Activated T-cell treated with anti-CD3 and anti-CD28 coated beads, Interleukin-2, amount 50 U/mL, for 48 hours (primary cell): ENCODE measurements at places on chromosomes 11 and 22.

GRCh38 chr22:37169406-37169805 is 18.6 kb downstream of the C1QTNF6 start:
- peak; percentile 15 for DNase-seq

DNA sequence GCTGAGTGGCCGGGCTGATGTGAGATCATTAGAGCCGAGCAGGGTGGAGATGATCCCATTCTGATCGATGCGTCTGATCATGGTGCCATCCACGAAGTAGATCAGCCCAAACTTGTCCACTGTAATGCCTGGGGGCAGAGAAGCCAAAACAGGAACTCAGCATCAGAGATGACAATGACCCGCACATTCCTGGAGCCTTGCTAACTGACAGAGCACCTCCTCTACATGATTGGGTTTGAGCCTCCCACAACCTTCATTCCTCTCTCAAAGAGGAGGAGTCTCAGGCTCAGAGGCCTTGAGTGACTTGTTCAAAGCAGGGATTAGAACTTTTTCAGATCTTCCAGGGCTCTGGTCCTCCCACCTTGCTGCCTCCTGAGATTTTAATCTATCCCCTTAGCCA is 133.7 kb upstream of the NARS2 start:
- no peak for DNase-seq

GRCh38 chr22:29344137-29344536 is 28.6 kb upstream of the RASL10A start:
- DNase-seq, result no peak

DNA sequence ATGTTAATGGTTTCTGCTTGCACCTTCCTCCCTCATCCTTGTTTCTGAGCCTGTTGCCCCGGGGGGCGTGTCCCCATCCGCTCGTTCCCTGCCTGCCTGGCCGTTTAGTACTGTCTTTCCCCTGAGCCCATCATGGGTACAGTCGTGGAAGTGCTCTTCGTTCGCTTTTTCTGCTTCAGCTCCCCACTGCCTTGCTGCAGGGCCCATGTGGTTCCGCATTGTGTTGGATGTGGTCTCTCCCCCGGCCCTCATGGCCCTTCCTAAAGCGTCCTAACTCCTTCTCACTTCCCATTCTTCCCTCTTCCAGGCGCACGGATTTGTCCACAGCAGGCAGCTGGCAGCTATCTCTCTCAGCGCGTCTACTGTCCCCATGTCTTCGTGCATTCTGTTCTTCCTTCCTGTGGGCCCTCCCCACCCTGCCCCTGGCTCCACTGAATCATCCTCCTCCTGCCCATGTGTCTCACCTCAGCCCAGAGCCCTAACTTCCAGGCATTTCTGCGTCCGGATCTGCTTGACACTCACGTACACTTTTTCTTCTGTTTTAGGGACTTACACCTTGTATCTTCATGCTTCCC is 98.1 kb downstream of the ZBTB16 start:
- DNase-seq, result no peak

DNA sequence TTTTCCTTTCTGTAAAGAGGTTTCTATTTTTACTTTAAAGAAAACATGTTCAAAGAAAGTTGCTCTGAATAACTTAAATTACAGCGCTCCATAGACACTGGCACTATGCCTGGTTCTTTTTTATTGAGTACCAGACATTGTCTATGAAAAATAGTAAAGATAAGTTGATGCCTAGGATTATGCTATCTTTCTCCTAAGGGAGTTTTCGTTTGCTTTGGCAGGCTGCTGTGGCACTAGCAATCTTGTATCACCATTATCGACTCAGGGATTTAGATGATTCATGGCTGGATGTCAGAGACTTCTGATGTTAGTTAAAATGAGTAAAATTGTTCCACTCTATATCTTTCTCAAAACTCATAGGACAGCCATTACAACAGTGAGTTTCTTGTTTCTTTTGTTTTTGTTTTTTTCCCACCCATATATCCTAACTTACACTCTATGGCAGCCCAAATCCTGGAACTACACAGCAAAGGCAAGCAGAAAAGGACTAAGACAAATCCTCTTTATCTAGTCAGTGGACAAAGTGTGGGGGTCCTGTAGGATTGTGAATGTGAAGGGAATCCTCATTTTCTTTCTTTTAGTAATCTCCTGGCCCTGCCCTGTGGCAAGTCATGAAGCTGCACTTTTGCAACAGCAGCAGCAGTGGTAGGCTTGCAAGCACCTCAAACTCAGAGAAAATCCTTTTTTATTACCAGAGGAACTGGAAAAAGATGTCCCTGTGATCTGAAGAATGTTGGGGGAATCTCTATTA is 20.7 kb downstream of the SLN start:
- DNase-seq, result no peak

GRCh38 chr11:113356203-113356602 is 31.4 kb upstream of the ANKK1 start:
- no peak for DNase-seq

DNA sequence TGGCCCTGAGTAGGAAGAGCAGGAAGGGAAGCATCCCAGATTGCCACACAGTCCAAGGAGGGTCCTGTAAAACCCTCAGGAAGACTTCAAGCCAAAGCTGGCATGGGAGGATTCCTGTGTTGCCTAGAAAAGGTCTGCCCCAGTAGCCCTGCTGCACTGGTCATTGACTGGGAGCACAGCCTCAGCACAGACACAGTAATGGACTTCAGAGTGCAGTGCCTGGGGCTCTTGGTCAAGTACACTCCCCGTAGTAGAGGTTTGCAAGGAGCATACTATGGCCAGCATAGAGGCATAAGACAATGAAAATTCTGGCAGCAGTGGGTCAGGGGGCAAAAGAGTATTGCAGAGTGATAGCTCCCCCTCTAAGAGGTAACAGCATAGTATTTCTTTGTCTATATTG is 36.2 kb upstream of the FJX1 start:
- no peak for DNase-seq

GRCh38 chr11:10796191-10796590 is 12.5 kb downstream of the EIF4G2 start:
- no peak for DNase-seq

DNA sequence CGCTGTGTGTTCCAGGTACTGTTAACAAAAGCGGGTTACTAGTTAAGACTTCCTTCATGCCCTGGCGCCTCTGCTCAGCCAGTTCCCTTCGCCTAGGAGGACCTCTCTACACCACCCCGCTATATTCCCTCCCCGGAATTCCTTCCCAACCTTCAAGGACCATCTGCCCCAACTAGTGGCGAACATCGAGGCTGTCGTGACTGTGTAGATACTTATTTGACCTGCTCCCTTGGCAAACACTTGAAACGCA is 450 bp upstream of the BCL2L13 start:
- no peak for DNase-seq

GRCh38 chr11:62600367-62601121 is 1.1 kb downstream of the MTA2 start:
- DNase-seq, result no peak

- no peak for DNase-seq
Measured at GRCh38 chr11:12091956-12092558, 18.3 kb upstream of the MICAL2 start.

GRCh38 chr11:132646890-132647289 is 885.4 kb downstream of the OPCML start:
- DNase-seq, result no peak

DNA sequence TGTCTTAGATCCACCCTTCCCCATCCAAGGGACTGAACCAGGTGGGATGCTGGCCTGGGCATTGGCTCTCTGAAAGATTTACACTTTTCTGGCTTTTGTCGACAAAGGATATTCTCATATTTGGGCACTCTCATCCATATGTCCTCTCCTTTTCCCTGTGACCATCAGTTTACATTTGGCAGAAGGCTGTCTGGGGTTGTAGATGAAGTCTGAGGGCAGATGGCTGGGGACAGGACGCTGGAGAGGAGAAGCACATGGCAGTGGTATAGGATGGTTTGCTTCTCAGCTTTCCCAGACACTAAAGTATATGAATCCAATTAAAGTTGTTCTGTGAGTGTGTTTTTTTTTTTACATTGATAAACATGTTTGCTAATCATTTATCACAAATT is 757.5 kb downstream of the NTM start:
- no peak for DNase-seq

GRCh38 chr22:40423882-40424640 is 53.7 kb downstream of the SGSM3 start:
- DNase-seq, result no peak

GRCh38 chr11:2752923-2753322 is 53.1 kb upstream of the KCNQ1OT1 start:
- DNase-seq, result no peak

- no peak for DNase-seq
Measured at GRCh38 chr11:116311206-116311605, 461.6 kb downstream of the BUD13 start.

DNA sequence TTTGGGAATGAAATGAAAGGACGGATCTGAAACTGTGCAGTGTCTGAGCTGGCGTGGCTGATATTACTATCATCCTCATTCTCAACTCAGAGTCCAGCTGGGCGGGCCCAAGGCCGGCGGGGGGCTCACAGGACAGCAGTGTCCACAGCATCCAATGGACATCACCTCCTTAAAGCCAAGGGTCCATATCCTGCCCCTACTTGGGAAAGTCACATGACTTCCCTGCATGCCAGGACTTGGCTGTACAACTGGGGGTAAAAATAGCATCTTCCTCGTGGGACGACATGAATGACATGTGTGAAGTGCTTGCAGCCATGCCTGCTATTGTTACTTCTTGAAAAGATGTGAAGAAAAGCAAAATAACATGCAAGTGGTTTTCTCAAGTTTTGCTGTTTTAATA is 82.3 kb downstream of the TRMU start:
- DNase-seq, result no peak

DNA sequence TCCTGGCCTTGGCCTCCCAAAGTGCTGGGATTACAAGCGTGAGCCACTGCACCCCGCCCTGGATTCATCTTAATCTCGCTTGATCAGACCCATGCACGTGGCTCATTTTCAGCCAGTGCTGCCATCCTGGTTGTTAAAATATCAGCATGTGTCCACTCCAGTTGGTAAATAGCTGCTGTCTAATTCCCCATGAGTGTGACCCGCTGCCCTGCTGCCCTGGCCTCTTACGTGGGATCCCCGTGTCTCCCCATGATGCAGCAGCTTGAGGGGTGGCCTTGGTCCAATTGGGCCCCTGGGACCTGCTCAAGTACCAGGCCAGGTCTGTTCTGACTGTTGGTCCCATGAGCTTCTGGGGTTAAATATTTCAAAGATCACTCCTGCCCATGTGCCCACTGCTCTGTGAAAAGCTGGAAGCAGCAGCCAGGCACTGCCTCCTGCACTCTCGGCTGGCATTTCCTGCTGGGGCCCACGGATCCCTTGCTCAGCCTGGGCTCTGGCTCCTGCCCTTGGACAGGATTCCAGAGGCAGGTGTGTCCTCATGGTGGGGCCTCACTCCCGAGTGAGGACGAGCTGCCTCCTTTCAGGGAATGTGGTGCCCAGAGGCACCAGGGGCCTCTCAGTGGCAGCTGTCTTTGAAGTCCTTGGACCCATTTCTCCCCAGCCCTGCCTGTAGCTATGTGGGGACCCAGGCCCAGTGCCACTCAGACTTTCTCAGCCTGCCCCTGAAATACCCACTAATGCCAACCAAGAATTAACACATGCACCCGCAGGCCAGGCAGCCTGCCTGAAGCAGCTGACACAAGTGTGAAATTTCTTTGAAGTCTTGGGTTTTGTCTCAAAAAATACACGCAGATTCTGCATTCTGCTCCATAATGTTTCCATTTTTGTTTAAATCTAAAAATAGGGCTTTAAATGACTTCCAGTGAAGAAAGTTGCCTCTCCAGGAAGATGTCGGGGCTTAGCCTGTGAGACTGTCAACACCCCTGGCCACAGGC is 38.1 kb upstream of the PRDM11 start:
- DNase-seq, result peak; percentile 9

- peak; percentile 37 for DNase-seq
Measured at GRCh38 chr22:40462195-40462984, 92.0 kb downstream of the SGSM3 start.

- no peak for DNase-seq
Measured at GRCh38 chr22:30306627-30307011, 17.3 kb upstream of the CASTOR1 start.

DNA sequence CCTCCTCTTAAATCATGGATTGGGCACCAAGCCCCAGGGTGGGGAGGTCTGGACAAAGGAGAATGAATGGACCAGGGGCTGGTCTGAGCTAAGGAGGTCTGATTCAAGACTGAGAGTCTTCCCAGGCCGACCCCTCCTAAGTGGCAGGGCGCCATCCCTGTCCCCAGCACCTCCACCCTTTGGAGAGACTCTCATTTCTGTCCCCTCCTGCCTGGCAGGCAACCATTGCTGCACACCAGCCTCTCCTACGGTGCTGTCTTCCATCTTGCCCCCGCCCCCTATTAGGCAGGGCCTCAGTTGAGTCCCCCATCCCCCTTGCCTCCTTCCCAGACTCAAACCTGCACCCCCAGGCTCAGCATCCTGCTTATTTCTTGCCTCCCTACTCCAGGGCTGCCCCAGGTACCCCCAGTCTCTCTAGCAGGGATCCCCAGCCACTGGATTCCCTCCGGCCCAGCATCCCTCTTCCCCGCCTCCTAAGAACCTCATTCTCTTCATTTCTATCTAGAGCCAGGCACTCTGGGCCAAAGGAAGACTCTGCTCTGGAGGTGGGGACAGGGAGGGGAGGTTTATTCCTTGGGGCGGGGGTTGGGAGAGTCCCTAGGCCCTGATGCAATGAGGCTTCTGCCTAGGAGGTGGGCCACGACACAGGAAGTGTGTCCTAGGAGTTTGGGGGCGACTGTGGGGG is 1.7 kb upstream of the RCOR2 start:
- DNase-seq, result no peak

DNA sequence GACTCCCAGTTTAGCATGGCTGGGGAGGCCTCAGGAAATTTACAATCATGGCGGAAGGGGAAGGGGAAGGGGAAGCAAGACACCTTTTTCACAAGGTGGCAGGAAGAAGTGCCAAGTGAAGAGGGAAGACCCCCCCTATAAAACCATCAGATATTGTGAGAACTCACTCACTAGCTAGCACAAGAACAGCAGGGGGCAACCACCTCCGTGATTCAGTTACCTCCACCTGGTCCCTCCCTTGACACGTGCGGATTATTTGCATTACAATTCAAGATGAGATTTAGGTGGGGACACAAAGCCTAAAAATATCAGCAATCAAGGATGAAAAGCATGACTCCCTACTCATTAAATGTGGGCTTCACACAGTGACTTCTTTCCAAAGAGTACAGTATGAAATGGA is 155.0 kb upstream of the CCDC90B start:
- no peak for DNase-seq
